Hindlimb muscle (tissue), 1 donor: ENCODE measurements at places on chromosomes 6 and 20. TPM values are rescaled to one million over a fixed set of nuclear protein-coding genes. Genes with fewer than 3 reads are reported as not detected.

The ATP6V1G2 gene
- polyA plus RNA-seq: 4.2 TPM

The ADGRF1 gene
- polyA plus RNA-seq: 0.08 TPM

The LY6G6C gene
- polyA plus RNA-seq: 0.28 TPM

GRCh38 chr6:103081876-103082630 lies 1688.5 kb downstream of the GRIK2 start:
- no peak for DNase-seq

DNA sequence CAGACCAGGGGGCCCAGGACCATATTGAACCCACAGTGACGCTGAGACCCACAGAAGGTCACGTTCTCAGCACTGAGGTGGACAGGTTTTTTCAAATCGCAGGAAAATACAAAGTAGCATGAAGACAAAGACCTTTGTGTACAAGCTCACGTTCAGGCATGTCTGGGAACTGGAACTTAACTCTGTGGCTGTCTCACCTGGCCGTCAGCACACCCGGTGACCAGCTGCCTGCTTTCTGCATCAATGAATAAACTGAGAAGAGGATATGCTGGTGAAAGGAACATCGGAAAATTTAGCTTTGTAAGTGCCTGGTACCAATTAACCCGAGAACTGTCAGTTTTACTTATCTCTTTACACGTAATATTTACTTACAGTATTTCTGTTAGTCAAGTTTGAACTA lies 36.5 kb downstream of the WDR27 start:
- no peak for DNase-seq

DNA sequence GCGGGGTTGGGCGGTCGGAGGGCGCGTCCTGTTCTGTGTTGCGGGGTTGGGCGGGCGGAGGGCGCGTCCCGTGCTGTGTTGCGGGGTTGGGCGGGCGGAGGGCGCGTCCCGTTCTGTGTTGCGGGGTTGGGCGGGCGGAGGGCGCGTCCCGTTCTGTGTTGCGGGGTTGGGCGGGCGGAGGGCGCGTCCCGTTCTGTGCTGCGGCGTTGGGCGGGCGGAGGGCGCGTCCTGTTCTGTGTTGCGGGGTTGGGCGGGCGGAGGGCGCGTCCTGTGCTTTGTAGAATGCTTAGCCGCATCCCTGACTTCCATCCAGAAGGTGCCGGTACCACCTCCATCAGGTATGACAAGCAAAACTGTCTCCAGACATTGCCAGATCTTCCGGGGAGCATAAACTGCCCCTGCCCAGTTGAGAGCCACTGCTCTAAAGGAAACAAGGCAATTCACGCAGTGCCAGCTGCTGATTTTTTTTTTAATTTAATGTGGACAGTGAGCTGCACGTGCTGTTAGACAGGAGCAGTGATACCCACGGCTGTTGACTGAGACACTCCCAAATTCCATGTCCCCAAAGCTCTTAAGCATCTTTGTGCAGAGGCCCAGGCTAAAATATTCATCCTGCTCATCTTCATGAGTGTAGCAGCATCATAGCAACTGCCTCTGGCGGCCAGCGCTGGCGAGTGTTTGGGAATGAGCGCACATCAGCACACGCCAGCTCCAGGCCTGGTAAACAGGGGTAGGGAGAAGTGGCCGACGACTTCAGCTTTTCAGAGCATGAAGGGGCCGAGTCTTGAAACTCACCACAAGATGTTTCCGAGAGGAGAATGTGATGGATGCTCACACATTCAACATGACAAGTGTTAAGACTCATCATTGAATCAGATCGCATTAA lies 284.4 kb upstream of the CDH4 start:
- DNase-seq: no peak

- no peak for DNase-seq
These were observed 22.1 kb upstream of the TENT5A start for GRCh38 chr6:81774542-81774941.

- no peak for DNase-seq
These were observed 3.1 kb downstream of the CHMP4B start for GRCh38 chr20:33814238-33814712.

DNA sequence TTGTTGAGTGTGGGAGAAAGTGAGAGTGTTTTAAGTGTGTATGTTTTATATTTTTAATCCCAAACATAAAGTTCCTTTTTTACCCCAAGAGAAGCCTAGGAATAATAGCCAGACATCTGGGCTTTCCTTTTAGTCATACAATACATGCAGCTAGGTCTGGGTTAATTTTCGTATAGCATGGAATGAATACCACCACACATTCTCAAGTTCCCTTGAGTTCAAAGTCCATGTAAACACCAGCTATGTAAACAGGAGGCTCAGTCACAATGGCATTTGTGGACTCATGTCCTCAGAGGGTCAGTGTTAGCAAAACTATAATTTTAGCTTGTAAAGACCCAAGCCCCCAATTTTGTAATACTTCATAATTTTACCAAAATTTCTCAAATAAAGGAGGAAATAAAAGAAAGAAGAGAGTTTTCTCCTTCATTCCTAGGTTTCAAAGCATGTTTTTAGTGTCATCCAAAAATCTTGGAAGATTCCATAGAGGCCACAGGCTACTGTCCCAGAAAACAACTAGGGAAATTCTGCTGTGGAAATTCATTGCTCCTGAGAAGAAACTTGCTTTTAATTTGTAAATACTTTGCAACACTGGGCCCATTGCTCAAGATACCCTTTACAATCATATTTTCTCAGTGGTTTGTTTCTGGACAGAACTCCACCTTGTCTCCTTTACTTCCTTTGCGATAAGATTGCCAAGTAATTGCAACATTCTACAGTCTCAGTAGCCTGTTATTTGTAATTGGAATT lies 671.2 kb downstream of the COL12A1 start:
- DNase-seq: no peak

DNA sequence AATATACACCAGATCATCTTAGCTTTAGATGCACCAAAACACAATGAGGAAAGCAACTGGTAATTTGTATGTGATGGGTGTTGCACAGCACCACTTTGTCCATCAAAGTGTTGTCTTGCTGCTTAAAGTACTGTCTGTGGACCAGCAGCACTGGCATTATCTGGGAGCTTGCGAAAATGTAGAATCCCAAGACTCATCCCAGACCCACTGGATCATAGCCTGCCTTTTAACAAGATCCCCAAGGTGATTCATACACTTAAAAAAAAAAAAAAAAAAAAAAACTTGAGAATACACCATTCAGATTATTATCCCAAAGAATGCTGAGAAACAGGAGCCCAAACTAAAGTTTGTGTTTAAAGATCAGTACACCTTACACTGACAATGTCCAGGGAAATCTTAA lies 123.4 kb downstream of the TASP1 start:
- DNase-seq: no peak

GRCh38 chr6:14784596-14785492 lies 461.0 kb upstream of the JARID2 start:
- DNase-seq: no peak

- DNase-seq: no peak
These were observed 118.4 kb upstream of the SGK1 start for GRCh38 chr6:134436281-134436815.
